GM12891 (cell line): ENCODE measurements at places on chromosomes 12 and 14.
A peak's percentile ranks its signal among the peaks of the same experiment; 100 is the strongest.

DNA sequence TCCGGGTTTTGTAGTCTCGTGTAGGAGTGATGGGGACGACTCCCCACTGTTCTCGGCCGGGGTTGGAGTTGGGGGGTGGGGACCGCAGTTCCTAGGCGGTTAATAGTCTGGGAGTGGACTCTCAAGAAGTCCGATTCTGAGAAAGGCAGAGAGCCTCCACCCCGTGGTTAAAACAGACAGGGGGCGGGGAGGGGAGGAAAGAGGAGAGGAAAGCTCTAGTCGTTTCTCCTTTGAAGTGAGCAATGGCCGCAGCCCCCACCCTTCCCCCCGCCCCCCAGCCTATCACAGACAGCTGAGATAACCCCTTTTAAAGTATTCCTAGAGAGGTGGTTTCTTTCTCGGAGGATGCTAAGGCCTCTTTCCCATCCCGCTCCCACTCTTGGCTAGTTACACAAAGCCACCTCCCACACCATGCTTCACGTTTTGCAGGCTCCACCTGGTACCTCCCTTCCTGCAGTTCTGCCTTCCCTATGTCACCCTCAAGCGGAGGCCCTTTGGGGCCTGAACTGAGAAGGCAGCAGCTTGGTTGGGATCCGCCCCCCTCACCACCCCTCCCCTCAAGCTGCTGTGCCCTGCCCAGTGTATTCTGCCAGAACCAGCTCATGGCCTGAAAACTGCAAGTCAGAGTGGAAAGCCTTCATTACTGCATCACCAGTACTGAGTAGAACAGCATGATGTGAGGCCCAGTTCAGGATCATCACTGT, 853 bp downstream of the USP5 start:
- DNase-seq, result no peak

DNA sequence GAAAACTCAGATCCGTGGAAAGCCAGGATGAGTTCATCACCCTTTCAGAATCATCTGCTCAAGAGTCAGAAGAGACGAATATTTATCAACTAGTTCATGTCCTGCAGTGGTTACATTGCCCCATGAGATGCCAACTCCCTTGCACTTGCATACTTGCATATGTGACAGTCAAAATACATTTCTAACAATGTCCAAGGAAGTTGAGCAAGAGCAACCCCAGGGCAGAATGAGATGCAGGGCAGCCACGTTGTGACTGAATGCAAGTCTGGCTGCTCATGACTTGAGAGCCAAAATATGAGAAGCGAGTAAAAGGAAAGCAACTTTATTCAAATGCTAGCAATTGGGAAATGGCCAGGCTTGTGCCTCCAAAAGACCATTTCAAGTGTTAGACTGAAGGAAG, 23.6 kb upstream of the UTP20 start:
- DNase-seq, result no peak

DNA sequence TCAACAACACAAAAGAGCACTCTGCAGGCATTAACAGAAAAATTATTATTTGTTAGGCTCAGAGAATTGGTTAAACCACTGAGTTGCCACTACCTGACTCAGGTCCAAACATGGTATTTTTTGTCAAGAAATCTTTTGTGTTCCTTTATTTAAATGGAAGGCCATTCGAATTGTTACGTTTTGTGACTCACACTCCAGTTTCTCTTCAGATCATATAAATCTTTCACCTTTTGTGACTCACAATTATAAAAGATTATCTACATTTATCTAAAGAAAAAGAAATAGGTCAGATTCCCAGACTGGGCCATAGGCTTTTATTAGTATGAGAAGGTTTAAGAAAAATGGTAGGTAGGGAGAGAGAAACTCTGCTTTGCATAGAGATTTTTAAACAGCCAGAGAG, 669.8 kb downstream of the GALC start:
- DNase-seq, result no peak

- DNase-seq, result peak; percentile 6
Observed at GRCh38 chr12:32365473-32366064, 33.8 kb upstream of the FGD4 start.

GRCh38 chr12:113271853-113272561, 50.7 kb downstream of the TPCN1 start:
- DNase-seq, result no peak

- no peak for DNase-seq
Observed at GRCh38 chr14:101713621-101714349, 47.7 kb upstream of the PPP2R5C start.

GRCh38 chr12:13691598-13691997, 289.8 kb downstream of the GRIN2B start:
- DNase-seq, result no peak

DNA sequence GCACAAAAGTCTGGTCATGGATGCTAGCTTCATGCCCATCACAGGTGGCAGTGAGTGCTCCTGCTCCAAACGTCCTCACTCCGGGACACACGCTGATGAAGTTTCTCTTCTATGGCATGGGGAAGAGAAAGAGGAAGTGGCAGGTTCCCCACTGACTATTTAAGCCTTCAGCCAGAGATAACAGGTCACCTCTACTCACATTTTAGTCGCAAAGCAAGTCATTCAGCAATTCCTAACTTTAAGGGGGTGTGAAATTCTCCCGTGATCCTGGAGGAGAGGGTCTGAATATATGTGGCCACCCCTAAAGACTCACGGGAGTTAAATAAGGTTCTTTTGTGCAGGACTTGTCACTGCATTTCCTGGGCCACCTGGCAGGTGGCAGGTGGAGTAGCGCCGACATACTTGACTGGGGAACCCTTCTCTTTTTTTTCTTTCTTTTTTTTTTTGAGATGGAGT, 18.8 kb upstream of the RCOR1 start:
- no peak for DNase-seq

- no peak for DNase-seq
Observed at GRCh38 chr12:32515137-32515873, 115.9 kb downstream of the FGD4 start.

DNA sequence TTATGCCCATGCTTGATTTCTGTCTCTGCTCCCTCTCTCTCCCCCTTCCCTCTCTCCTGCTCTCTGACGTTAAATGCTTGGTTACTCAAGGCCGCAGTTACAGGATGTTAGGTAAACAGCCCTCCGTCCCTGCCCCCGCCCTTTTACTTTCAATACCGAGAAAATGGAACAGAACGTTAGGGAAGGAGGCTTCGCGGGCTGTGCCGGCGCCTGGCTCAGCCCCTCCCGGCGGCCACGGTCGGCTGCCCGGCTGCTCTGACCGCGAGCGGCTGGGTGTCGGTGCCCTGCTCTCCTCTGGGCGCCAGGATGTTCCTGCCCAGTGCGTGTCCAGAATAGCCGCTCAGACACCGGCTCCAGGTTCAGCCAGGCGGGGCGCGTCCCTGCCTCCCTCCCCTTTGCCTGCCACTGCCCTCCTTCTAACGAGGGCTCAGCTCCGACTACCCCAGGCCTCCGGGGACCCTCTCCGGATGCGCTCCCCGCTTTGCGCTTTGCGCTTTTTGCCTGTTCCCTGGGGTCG, 166.1 kb downstream of the ADCK1 start:
- DNase-seq, result peak; percentile 53

DNA sequence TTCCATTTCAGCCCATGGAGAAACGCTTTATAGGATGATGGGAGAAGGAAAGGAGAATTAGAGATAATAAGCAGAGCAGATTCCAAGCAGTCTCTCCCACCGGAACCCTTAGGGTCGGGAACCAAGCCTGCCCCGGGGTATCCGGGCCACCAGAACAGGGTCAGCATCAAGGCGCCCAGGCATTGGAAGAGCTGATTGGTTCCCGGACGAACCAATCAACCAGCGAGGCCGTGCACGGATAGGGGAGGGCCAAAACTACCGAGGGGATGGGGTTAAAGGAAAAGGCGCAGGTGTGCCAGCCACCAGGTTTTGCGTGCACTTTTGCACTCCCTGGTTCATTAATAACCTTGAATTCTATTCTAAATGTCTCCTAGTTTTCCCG, 1.7 kb downstream of the PPM1H start:
- DNase-seq, result no peak

GRCh38 chr12:53049571-53050318, at the start of gene TNS2:
Gene TNS2, plus strand, starts transcription at chr12:53050065. Its CDS starts 121 bp downstream, at chr12:53050186.
- DNase-seq, result peak; percentile 6

GRCh38 chr12:116598311-116599284, 39.4 kb downstream of the MAP1LC3B2 start:
- DNase-seq, result no peak

DNA sequence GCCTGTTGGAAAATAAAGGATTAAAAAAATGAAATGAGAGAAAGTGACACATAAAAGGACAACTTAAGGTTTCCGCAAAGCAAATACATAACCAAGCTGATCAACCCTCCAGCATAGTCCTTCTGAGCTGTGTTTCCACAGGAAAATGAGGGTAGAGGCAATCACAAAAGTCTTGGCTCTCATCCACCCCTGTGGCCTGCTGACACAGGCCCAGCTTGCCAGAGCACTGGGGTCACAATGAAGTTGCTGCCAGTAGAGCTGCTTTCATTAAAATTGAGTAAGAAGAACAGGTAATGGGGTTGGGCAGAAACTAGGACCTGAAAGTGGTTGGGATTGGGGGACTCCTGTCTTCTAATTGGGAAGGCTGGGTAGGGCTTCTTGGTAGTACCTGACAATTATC, 65.9 kb downstream of the RERG start:
- no peak for DNase-seq

DNA sequence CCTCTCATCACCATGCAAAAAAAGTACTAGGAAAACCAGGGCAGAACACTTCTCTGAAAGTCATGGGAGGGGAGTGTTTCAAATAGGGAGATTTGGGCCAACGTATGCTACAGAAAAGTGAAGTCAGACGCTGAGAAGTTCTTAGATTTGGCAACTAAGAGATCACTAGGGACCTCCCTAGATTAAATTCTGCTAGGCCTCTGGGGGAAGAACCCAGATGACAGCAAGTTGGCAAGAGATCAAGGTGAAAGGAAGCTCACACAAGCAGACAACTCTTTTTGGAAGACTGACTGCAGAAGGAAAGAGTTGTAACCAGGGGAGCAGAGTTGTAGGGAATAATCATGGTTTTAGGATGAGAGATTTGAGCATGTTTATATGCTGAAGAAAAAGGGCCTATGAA, 20.7 kb downstream of the IQSEC3 start:
- no peak for DNase-seq

DNA sequence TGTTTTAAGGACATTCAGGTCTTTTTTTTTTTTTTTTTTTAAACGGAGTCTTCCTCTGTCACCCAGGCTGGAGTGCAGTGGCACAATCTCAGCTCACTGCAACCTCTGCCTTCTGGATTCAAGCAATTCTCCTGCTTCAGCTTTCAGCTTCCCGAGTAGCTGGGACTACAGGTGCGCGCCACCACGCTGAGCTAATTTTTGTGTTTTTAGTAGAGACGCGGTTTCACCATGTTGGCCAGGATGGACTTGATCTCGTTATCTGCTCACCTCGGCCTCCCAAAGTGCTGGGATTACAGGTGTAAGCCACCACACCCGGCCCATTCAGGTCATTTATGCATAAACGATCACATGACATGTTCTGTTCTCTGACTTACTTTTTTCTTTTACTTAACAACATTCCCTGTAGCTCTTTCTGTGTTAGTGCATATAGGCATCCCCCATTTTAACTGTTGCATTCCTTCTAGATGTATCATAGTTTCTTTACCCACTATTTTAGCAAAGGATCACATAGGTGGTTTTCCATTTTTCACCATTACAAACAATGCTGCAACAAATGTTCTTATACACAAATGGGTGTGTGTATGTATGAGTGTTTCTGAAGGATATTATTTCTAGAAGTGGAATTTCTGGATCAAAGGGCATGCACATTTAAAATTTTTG, 74.2 kb downstream of the ARF6 start:
- no peak for DNase-seq

DNA sequence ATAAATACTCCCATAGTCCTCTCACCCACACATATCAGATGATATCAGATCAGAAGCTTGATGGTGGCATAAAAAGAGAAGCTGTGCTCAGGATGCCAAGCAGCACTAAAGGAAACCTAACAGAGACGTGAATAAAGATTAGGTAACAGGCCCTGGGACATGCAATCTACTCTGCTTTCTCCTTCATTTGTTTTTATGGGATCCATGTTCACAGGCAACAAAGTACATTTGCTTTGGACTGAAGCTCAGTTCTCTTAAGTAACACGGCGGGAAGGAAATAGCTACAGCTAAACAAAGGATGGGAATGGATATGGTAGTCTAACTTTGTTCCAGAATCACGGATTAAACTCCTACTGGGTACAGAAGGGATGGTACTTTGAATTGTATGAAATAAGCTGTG, 119.5 kb downstream of the TTC7B start:
- DNase-seq, result no peak

DNA sequence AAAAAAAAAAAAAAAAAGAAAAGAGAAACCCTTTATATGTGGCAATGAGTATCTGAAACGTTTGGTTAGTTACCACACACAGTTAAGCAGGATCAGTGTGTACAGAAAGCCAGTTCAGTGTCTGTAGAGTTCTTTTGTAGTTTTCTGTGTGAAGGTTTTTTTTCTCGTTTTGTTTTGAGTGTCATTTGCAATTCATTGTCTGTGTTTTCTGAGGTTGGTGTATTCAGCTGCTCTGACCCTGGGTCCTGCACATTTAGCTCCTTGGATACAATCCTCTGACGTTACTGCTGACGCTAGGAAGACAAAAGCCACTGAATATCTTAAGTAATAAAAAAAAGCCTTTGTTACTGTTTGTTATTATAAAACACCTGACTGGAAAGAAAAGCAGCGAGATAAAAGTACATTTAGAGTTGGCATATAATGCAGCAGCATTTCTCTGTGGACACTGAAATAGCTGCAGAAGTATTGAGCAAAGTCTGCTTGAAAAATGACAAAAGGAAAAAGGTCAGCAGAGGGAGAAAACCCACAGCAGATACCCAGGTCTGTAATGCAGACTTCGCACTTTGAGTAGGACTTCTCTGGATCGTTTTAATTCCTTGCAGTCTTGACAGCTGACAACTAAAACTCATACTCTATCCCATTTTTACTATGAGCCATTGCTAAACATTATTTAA, 89.0 kb downstream of the POLR3B start:
- no peak for DNase-seq

DNA sequence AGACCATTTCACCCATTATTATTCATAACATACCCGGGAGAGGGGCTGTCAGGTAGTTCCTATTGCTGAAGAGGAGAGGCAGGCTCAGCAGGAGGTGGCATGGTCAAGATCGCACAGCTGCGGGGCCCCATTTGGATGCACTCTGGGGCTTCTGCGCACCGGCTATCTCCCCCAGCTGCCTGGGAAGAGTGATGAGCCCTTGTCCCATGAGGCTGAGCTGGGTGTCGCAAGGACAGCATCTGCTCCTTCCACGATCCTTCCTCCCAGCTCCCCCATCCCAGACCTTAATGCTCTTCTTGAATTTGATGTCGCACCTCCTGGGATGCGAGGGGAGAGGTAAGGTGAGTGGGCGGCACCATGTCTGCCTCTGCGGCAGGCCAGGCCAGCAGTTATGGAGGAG, 62.6 kb downstream of the SLC24A4 start:
- DNase-seq, result no peak

DNA sequence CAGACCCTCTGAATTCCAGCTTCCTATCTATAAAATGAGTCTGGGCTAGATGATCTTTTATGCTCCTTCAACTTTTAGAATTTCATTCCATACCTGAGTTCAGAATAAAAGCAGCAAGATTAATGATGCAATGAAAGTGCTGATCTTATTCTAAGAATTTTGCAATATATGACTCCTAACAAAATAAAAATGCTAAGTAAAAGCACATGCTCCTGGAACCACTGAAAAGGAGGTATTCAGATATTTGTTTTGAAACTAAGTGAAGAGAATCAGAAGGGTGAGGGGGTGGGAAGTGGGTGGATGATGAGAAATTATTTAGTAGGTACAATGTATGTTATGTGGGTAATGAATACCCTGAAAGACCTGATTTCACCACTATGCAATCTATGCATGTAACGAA, 216.6 kb downstream of the PTPRO start:
- no peak for DNase-seq
